ENCODE measurements at places on chromosomes 5 and 9.

DNA sequence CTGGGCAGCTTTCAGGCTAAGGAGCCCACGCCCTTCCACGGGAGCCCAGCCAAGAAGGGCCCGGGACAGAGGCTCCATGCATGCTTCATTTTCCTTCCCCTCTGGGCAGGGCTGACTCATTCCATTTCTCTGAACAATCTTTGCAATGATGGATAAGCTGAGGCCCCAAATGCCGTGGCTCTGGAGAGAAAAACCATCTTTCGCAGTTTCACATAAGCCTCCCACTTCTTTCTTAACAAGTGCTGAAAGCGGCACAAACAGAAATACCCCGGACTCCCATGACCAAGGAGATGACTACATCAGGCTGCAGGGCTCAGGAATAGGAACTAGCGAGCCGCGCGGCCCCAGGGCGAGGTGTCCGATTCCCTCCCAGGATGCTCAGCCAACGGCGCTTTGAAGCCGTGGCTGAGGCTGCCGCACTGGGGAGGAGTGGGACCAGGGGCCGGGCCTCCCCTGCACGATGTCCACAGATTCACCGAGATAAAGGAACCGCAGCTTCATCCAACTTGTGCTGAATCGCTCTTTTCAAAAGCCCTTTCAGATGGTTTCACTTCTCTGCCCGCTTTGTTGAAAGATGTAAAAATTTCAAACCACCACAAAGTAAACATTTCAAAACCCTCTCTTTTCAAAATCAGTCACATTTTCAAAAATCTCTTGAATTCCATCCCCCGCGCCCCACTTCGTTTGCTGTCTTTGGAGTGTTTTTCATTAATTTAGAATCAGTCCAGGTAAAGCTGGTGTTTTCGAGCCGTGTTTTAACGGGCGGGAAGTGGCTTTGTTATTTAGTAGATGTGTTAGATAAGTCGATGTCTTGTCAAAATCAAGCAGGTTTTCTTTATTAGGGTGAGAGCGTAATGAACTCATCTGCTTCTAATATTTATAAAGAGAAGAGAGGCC lies 96.5 kb upstream of the LMX1B start:
- DNase-seq, result no peak

- no peak for DNase-seq
Measured at GRCh38 chr5:168042284-168043068, 249.0 kb upstream of the WWC1 start.

DNA sequence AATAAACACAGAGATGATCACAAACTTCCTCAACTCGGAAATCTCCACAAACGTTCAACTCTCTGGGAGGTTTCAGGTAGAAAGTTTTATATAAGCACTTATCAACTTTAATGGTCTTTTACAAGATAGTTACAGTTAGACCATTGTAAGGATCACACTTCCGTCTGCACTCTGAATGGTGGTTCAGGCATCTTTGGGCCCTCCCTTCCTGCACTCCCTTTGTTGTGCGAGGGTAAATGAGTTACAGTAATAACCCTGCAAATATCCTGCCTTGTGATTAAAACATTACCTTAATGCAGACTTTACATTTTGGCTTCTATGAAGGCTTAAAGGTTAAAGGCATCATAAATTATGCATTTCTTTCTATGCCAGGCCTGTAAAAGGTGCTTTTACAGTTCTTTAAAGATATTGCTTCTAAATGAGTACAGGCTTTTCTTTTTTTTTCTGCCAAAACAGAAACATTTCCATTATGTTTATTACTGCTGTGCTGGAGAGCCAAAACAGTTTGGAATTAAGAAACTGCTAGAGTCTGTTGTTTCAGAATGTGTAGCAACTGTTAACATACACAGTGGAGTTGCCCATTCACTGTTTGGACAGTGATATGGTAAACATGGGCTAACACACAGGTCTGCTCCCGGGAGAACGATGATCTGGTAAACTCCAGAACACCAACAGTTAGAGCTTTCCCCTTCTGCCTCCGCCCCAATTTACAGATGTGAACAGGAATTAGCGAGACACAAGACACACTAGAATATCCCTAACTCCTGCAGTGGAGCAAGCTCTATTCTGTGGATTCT lies 1.1 kb downstream of the PRUNE2 start:
- no peak for DNase-seq

DNA sequence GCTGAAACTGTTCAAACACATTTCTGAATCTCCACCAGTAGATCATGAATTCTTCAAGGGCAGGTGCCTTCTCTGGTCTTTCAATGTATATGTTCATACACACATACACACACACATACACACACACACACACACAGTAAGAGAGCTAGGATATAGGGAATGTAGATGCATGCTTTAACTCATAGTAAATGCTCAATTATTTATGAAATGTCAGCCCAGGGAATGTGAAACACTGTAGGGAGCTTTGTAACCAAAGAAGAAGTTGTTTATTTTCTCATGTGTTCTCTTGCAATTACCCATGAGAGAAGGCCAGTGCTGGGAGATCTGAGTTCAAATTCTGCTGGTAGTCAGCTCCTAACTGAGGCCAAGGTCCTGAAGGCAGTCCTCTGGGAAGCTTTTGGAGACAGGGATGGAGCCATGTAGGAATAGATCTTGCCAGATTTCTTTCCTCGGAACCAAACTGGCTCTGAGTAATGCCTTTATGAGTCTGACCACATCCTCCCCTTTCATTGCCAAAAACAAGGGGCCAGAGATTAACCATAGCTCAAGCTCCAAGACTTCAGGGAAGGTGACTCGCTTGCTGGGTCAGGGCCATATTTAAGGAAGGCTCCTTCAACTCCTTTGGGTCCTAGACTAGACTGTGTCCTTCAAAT lies 487.0 kb upstream of the TNC start:
- no peak for DNase-seq

DNA sequence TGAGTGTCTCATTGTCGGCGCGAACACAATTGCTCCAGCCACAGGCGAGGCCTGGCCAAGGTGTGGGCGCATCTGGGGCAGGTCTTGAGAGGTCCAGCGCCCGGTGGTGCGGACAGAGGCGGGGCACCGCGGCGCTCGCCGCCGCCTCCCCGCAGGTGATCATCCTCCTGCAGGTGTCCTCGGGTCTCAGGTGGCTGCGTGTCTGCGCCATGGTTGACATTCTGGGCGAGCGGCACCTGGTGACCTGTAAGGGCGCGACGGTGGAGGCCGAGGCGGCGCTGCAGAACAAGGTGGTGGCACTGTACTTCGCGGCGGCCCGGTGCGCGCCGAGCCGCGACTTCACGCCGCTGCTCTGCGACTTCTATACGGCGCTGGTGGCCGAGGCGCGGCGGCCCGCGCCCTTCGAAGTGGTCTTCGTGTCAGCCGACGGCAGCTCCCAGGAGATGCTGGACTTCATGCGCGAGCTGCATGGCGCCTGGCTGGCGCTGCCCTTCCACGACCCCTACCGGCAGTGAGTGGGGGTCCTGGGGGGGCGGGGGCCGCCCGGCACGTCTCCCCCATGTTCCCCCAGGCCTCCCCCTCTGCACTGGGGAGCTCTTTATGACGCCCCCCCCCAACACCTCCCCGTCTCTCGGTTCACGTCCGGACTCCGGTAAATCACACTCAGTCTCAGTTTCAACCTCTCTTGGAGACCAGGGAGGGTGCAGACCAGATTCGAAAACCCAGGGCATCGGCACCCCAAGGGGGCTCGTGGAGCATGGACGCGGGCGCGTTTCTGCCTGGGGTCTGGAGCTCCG lies 446 bp downstream of the NXNL2 start:
- no peak for DNase-seq

- DNase-seq, result no peak
Measured at GRCh38 chr9:136152543-136152866, 33.8 kb upstream of the TMEM250 start.

GRCh38 chr5:114191441-114191840 lies 170.4 kb upstream of the KCNN2 start:
- DNase-seq, result no peak

GRCh38 chr5:83530193-83530592 lies 58.6 kb downstream of the VCAN start:
- no peak for DNase-seq

- no peak for DNase-seq
Measured at GRCh38 chr9:134533850-134534588, 107.6 kb upstream of the COL5A1 start.

DNA sequence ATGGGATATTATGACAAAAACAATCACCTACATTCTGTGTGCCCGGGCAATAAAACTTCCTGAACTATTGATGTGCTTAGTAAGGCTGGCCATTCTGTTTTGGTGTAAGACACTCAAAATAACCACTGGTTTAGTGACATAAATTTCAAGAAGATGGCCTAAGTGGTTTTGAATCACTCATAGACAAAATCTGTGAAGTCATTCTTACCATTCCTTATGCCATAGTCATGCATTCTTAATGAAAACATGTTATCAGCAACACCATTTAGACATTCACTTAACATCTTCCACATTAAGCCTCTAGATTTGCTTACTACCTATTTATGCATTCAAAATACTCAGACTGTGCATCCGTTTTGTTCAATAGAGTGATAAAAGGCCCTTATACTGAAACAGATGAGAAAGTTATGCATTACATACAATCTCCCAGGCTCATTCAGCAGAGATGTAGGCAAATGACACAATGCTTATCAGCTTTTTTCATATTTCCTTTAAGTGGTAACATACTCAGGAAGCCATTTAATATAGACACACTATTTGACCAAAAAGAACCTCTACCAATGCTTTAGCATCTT lies 848.8 kb upstream of the DMAC1 start:
- DNase-seq, result no peak

Data from NCI-H187 (cell line).